ENCODE measurements at places on chromosomes 16 and 17.
A peak's percentile ranks its signal among the peaks of the same experiment; 100 is the strongest.

- no peak for DNase-seq
These were observed 8.4 kb downstream of the CBX8 start for GRCh38 chr17:79788455-79788854.

DNA sequence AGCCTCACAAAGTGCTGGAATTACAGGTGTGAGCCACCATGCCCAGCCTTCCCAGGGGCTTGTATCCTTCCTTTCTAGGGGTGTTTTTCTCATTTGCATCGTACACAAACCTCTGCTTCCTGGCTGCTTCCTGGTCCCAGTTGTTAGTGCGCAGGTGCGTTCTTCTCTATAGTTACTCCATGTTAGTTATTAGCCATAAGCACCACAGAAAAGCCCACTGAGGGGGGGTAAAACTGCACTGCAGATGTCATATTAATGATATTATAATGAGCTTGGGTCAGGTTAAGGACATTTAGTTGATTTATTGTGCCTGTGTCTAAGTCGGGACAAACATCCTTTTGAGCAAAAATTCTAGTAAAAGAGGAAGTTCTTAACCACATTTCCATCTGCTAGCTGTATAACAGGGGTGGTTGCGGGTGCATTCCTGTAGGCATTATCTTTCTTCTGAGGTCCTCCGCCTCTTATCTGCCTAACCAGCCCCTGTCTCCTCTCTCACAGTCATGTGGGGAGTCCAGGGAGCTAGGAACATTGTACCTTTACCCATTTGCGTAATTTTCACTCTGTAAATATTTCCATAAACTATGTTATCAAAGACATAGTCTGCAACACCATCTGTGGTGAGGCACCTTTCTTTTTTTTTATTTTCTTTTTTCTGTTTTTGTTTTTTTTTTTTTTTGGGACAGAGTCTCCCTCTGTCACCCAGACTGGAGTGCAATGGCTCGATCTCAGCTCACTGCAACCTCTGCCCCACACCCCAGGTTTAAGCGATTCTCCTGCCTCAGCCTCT, 23.6 kb upstream of the ATF7IP2 start:
- DNase-seq: peak; percentile 90

DNA sequence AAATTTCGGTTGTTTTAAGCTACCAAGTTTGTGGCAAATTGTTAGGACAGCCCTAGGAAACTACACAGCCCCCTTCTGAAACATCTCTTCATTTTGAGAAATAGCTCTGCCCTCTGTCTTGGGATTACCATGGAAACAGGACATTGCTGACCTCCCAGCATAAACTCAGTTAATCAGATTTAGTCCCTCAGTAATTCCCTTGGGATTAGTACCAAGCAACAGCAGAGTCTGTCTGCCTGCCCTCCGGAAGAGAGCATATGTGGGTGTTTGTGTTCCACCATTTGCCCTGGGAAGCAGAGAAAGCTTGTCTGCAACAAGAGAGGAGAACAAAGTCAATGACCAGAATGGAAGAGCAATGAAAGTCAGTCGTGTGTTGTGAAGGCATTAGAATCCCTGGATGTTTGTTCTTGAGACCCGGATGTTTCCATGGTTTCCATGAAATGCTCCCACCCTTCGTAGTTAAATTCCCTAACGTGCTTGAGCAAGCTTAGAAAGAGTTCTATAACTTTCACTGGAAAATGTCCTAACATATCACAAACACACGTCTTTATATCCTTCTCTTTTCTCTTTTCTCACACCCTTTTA, 26.2 kb downstream of the NUDT7 start:
- no peak for DNase-seq

DNA sequence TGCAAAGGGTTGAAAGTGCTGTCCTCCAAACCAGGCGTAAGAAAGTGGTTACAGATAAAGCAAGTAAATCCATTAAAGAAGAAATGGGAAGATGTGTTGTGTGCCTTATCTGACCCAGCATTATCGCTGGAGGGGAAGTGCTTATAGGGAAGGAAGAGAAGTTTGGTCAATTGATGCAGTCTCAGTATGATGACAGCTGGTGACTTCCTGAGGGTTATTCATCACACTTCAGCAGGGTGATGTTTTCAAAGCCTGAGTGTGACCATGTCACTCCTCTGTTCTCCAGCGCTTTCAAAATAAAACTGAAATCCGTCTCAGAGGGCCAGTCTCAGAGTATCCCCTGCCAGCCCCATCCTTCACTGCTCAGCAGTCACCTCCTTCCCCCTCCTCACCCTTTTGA, 505.4 kb upstream of the RBFOX1 start:
- no peak for DNase-seq

DNA sequence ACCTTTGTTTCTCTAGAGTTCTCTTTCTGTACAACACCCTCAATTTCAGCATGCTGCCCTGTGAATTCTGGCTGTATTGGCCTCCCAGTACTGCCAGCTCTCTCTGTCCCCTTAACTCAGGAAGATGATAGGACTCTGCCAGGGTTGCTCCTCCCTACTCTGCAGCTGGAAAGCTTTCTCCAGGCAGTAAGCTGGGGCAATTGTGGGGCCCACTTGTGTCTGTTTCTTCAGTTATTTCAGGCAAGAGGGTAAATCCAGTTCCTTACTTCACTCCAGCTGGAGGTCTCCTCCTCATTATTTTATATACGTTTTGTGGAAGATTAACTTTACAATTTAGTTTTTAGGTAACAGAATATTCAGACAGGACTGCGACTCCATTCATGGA, 9.9 kb downstream of the C17orf100 start:
- DNase-seq: no peak

GRCh38 chr16:85986931-85987749, 88.2 kb downstream of the IRF8 start:
- peak; percentile 25 for DNase-seq

- DNase-seq: no peak
These were observed 2.8 kb upstream of the PRKAR1A start for GRCh38 chr17:68509141-68510057.

GRCh38 chr17:69733171-69734012, 318.9 kb downstream of the MAP2K6 start:
- no peak for DNase-seq
